ENCODE measurements at places on chromosomes 2 and 18.

DNA sequence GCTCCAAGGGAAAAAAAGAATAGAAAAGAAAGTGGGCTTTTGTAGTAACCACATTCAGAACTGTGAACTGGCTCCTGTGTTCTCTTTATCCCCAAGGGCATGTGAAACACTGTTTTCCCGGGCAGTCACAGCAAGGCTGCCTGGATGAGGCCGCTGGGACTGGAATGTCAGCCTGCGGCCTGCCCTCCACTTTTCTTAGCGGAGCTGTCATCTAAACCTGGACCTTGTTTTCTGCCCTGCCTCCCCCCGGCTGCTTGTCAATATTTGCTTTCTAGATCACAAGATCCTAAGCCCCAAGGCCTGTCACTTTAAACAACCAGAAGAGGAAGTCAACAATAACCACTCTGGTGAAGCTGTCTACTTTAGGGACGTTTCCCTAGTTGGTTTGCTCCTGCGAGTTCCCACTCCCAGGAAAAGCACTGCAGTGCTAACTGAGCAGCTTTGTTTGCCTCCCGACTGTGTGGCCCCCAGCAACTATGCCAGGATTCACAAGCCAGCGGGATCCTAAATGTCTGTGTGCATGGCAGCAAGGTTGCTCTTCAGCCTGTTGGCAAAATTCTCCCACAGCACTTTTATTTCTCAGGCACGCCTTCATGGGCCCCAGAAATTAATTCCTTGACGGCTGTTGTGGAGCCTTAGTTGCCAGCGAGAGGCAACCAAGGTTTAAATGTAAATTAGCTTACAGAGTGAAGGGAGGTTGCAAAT is 30.6 kb downstream of the SOWAHC start:
- DNase-seq = no peak

GRCh38 chr18:69400253-69400975 is at the start of gene DOK6:
Gene DOK6 (plus strand): TSS chr18:69400888.
- peak; percentile 92 for DNase-seq

DNA sequence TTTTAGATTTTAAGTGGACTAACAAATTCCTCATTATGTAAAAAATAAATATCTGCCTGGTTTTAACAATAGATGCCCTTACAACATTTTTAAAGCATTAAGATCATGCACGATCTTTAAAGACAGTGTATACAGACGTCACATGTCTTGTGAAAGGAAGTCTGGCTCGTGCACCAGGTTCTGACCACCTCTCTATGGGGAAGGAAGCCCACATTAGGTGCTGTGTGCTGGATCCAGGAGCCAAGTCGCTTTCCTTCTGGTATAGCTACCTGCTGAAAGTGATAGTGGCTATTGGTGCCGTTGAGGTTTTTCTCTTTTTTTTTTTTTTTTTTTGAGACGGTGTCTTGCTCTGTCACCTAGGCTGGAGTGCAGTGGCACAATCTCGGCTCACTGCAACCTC is 116.5 kb downstream of the NCK2 start:
- DNase-seq = no peak

- no peak for DNase-seq
Observed at GRCh38 chr18:23523429-23524212, 20.3 kb downstream of the RMC1 start.

DNA sequence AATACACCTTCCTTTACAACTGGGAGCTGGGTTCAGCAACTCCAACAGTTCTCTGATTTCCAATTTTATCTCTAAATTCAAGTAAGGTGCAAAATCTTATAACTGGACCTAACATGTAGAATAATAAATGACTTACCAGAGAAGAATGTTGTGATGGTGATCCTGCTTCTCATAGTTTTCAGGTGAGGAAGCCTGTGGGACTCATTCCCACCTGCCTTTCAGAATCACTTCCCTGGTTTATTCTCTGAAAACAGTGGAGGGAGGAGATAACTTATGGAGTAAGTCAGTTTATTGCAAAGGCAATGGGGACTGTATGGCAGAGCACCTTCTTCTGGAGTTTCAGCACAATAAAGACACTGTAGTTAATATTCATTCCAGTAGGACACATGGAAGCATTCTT is 1188.2 kb upstream of the FAM98A start:
- DNase-seq = no peak

GRCh38 chr2:26945991-26946750 is 24.3 kb upstream of the MAPRE3 start:
- DNase-seq = no peak

- peak; percentile 38 for DNase-seq
Observed at GRCh38 chr2:26532301-26533250, 54.7 kb upstream of the OTOF start.

- DNase-seq = no peak
Observed at GRCh38 chr2:184507254-184507653, 91.1 kb upstream of the ZNF804A start.

DNA sequence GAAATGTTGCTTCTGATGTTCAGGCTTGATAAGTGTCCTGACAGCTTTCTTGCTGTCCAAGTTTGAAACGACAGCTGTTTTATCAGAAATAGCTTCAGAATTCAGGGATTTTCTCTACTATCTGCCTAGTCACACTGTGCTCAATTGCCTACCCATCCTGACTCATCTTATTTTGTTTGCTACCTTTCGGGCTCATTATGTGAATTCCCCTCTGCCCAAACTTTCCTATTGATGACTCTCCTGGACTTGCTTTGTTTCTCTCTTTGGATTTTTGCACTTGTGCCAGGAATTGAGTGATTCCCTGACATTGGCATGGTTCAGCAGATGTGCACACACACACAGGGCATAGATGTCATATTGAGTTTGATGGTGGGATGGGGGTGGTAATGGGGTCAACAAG is 1052.6 kb upstream of the PIK3C3 start:
- DNase-seq = no peak

- DNase-seq = peak; percentile 33
Observed at GRCh38 chr2:177056481-177056929, 156.1 kb upstream of the HNRNPA3 start.

GRCh38 chr2:158796652-158797051 is 1.5 kb downstream of the DAPL1 start:
- DNase-seq = no peak

GRCh38 chr2:43194121-43194869 is 32.1 kb downstream of the ZFP36L2 start:
- no peak for DNase-seq

- DNase-seq = no peak
Observed at GRCh38 chr2:75892490-75892889, 181.8 kb upstream of the GCFC2 start.

- DNase-seq = no peak
Observed at GRCh38 chr18:7921938-7922587, 354.9 kb downstream of the PTPRM start.

DNA sequence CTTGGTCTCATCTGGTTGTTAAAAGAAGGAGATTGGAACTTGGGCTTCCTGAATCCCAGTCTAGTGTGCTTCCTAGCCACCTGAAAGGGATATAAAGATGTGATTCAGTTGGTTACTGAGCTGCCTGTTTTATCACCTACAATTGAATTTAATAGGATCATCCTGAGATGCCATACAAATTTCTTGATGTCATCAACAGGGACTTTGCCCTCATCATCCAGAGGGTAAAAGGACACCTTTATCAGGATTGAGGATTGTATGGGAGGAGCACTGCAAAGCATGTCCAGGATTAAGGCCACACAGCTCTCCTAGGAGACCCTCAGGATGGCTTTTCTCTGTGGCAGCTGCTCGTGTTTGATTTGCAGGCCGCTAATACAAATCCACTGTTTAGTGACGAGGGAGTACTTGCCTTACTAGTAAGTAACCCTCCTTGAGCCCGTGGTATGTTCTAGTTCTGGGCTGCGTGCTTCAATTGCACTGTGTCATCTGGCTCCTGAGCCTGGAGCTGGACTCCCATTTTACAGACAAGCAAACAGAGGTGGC is 28.6 kb downstream of the SH3RF3 start:
- no peak for DNase-seq

GRCh38 chr2:217774232-217774631 is 228.6 kb downstream of the TNS1 start:
- DNase-seq = no peak

DNA sequence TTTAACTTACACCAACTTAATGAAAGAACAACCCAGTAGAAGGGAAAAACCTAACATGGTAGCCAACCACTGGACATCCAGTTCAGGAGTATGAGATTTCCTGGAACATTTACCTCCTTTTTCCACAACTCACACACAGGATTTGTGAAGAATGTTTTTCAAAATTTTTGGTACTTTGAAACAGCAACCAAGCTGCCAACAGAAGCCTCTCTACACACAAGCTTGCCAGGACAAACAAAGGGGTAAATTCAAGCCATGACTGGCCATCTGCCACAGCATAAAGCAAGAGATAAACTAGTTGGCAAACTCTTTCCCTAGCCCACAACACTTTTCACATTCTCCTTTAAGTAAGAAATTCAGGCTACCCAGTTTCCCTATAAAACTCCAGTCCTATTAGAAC is 21.4 kb downstream of the MGAT4A start:
- DNase-seq = no peak

DNA sequence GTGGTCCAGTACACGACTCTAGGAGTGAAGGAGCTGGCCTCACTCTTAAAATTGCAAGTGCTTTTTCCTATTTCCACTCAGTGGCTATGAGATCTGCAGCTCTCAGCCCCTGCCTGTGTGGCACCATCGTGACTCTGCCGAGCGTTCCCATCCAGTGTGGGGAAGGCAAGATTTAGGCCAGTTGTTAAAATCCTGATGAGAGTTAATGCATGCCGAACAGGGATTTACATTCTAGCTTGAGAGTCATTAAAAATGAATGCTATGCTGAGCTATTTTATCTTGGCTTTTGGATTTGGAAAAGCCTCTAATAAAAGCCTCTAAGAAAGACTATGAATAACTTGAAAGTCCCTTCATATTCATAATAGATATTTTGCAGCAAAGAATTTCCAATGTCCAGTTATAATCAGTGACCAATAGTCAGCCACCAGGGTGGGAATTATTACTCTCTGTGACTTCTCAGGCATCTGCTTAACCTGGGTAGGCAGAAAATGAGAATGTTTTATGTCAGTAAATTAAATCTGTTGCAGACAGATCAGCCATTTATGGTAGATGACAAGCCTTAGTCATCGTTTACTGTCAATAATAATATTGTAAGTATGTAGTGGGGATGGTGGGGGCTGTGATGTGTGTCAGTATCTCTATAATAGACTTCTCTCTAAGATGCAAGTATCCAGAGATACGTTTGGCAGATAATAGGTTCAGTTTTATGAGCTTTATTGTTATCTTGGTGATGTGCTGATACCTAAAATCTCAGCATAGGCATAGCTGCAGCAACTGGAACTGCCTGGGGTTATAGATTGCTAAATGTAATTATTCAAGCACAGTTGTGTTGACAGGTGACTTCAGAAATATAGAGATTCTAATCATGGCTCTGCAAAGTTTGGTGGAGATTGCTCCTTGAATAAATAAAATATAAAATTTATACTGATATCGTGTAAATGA is 207.8 kb downstream of the SOCS6 start:
- DNase-seq = peak; percentile 67

DNA sequence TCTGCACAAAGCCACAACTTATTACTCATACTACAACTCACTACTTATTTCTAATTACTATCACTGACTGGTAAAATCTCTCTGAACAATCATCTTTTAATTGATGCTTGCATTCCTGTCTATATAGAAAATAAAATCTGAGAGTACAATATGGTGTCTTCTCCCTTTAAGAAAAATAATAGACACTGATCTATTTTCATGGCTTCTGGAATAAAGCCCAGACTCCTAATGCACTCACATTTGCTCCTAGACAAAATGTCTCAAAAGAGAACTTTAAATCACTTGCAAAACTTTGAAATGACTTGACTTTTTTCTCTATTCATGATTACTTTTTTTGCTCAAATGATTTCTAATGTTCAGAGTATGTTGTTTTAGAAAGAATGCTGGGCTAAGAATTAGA is 28.7 kb downstream of the ESCO1 start:
- DNase-seq = no peak

DNA sequence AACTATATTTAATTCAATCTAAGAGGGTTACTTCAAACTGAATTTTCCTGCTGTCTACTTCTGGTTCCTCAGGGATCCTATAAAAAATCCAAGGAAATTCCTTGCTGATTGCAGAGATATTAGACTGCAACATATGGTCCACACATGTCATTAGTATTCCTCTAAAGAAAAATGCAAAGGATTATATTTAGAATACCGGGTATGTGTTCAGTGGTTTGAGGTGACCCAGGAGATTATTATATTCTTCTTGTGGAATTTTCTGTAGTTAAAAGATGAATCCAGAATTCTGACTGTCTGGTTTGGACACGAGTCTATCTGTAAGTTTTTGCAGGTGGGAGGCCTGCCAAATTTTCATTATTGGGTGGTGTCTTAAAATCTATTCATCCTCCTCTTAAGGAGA is 18.2 kb downstream of the HOXD1 start:
- DNase-seq = no peak

DNA sequence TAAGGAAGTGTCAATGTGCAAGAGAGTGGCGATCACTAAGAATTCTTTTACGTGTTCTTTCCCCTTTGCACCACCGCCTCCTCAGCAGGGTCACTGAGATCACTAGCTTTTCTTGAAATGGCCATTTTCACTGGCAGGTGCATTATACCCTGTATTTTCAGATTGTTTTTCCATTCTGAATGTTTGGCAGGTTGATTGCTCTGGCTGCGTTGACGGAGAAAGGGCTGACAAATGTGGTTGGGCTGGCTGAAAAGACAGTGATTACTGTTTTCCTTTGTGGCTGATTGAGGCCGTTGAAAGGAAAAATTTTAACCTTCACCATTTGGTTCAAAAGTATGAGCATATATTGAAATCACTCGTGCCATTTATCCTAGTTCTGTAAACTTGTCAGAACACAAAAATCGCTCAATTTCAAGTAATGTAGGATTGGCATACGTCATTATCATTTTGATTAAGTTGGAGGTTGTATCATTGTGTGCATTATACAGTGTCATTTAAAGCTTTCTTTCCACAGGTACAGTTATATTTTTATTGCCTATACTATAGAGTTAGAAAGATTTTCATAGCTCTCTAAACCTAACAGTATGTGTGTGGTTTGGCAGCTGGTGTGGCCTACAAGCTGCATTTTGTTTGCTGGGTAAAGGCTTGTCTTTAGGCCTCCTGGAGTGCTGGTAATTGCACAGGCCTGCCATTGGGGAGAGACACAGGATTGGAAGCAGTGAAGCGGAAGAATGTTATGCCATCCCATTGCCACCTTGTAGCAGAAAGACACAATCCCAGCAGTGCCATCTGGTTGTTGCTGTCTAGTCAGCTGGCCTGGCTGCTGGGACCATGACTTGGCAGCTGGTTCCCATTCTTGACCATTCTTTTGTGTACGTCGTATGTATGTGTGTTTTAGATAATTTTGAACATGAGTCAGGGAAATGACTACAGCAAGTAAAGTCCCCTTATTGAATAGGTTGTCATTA is 36.7 kb downstream of the DYNC1I2 start:
- no peak for DNase-seq

DNA sequence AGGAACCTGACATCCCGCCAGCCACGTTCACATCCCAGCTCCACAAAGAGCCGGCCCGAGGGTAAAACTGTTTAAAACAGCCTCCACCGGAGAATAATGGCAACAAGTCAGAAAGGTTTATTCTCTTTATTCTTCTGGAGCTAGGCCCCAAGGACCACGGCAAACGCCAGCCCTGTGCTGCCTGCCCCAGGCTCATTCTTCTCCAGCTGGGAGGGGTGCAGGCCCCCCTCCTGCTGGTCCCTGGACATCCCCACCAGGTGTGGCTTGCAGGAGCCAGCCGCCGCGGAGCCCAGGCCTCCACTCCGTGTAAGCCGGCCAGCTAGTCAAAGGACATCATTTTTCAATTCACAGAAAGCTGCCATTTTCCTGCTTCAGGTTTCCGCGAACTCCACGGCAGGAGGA is 65.8 kb upstream of the SALL3 start:
- DNase-seq = no peak

Data from SK-N-DZ (cell line).